ENCODE measurements at places on chromosomes 2 and 18.

DNA sequence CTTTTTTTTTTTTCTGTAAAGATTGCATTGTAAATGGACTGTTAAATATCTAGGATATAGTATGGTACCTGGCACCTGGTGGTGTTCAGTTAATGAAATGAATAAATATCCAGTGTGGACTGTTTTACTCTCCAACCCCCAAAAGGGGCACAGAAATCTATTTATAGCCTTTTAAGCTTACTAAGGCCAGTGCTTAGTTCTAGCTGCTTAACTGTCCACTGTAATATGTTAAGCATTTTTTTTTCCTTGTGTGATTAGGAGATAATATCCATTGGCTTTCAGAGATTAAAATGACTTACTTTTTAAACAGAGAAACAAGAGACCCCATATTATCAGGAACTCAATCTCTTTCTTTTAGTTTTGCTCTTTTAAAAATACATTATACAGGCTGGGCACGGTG, 84.4 kb downstream of the ZNF532 start:
- DNase-seq, result no peak

- DNase-seq, result no peak
These were observed 3.8 kb downstream of the CD28 start for GRCh38 chr2:203710226-203710625.

- no peak for DNase-seq
These were observed 6.5 kb upstream of the ASIC4 start for GRCh38 chr2:219507581-219508443.

GRCh38 chr18:2979129-2979528, 33.8 kb downstream of the LPIN2 start:
- DNase-seq, result no peak

GRCh38 chr2:96159084-96159830, 14.0 kb upstream of the DUSP2 start:
- DNase-seq, result no peak

DNA sequence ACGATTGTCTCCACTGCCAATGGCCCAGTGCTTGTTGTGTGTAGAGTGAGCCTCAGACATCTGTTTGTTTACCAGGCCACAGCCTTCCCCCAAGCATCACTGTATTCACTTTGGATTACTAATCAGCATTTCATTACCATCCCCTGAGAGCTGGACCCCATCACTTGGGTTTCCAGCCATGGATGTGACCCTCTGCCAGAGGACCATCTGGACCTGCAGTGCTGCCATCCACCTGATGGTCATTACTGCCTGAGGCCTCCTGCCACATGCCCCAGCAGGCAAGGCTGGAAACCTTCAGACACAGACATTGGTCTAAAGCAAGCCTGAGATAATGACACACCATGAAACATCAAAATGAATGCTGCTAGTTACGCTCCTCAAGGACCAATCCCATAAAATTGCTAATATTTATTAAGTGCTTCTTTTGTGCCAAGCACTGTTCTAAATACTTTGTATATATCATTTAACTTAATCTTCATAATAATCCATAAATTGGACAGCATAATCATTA, 2096.3 kb upstream of the CELF4 start:
- no peak for DNase-seq

Data from NCI-H524 treated with DMSO at 0.1 percent for 48 hours (cell line).